ENCODE measurements at places on chromosomes 12 and 14. TPM values are rescaled to one million over a fixed set of nuclear protein-coding genes. Genes with fewer than 3 reads are reported as not detected.

Gene BICDL1
- 4.7 TPM for total RNA-seq

Gene RDH5
- 1.3 TPM for total RNA-seq

Gene HOXC5
- total RNA-seq = 1.3 TPM

Gene OVCH1
- total RNA-seq = not detected

Gene RIPK3
- total RNA-seq = not detected

Gene ERP27
- not detected for total RNA-seq

Gene OR4Q2
- total RNA-seq = not detected

Gene NPFF
- total RNA-seq = not detected

Gene OTX2
- total RNA-seq = not detected

Gene IL26
- total RNA-seq = not detected

Gene SLC4A8
- 0.74 TPM for total RNA-seq

Gene NABP2
- total RNA-seq = 60.8 TPM
